ENCODE measurements at places on chromosomes 3 and 15.
A peak's percentile ranks its signal among the peaks of the same experiment; 100 is the strongest.

GRCh38 chr15:77002436-77002835 is 7.5 kb downstream of the PSTPIP1 start:
- no peak for DNase-seq

DNA sequence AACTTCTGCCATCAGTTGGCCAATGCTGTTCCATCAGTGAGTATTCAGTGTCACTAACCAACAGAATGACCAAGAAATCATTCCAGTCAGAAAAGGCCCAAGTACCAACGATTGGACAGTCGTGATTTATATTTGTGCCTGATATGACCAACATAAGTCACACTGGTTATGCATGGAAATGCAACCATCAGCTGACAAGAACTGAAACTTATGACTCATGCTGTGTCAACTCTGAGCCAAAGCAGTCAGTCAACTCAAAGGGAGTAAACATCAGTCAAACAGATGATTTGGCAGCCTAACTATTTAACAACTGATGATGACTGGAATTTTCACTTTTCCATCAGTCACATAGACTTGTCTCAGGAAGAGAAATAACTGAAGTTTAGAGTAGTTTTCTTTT is 142.4 kb downstream of the ANXA2 start:
- DNase-seq, result no peak

GRCh38 chr15:26841514-26841913 is 25.3 kb upstream of the GABRA5 start:
- no peak for DNase-seq

- DNase-seq, result no peak
These were observed 41.4 kb downstream of the NFKBIZ start for GRCh38 chr3:101890716-101891115.

GRCh38 chr3:18024715-18025114 is 282.3 kb upstream of the TBC1D5 start:
- no peak for DNase-seq

DNA sequence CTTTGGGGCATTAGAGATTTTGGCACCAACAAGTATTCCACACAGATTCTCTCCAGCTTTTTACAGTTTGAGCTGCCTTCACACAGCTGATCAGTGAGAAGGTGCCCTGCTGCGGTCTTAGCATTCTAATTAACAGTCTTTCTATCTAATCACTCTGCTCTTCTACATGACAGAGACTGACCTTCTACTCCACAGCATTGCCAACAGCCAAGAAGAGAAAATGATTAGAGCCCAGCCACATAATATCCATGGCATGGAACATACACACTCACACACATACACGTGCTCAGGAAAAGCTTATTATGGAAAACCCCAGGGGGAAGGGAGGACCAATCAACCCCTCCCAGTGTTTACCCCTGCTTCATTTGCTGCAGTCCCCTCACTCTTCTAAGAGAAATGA is 76.1 kb upstream of the PPP2R3A start:
- DNase-seq, result no peak

DNA sequence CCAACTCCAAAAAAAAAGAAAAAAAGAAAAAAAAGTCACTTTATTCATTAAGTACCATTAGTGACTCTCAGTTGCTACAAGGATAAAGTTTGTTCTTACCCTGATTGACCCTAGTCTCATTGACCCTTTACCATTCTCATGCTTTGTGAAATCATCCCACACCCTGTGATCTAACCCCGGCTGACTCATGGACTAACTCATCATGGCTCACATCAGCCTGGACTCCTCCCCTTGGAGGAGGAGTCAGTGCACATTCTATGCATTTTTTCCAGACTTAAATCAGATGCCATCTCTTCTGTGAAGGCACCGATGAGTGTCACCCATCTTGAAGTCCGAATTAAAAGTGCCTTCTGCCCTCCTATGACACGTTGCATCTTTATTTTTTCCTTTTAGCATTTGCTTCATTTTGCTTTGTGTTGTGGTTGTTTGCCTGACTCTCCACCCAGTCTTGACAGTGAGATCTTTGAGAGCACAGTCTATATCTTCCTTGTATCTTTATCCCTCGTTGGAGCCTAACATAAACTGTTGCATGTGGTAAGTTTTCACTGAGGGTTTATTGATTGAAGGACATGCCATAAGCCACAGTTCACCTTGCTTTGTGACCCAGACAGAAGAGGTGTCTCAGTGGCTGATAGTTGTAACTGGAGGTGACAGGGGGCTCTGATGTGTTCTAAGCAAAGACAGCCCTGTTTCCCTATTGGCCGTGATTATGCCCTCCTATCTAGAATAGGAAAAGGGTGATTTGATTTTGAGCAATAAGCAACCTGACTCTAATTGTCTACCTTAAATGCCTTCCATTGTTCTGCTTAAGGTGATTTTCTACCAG is 72.1 kb downstream of the IL1RAP start:
- no peak for DNase-seq

DNA sequence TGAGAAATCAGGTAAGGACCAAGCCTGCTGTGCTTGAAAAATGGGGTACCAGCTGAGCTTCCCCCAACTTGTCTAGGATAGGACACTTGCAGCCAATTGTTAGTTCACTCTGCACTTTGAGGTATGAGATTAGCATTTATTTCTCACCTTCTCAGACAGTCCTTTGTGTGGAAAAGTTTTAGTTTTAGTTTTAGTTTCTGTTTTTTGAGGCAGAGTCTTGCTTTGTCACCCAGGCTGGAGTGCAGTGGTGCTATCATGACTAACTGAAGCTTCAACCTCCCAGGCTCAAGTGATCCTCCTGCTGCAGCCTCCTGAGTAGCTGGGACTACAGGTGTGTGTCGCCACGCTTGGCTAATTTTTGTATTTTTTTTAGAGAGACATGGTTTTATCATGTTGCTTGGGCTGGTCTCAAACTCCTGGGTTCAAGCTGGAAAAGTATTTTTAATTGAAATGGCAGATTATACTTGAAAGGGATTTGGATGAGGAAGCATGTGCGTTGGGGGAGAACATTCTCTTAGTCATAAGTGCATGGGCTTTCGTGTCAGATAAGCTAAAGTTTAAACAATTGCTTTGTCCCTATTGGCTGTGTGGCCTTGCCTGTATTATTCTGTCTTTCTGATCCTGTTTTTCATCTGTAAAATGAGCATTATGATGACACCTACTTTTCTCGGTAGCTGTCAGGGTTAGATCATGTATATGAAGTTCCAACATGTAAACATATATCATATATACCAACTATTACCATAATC is 25.2 kb upstream of the CCK start:
- DNase-seq, result no peak

DNA sequence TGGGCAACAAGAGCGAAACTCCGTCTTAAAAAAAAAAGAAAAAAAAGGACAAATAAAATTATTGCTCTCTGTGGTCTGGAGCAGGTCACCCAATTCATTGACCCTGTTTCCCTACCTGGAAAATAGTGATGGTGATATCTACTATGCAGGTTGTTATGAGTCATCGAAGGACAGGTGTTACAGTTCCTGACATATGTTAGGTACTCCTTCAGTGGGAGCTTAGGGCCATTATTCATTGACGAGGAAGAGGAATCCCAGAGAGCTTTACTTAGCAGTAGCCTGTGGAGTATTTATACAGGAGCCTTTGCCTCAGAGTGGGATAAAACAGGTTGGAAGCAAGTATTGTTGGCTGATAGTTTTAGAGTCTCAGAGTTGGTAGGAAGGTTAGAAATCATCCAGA is 74.5 kb downstream of the SLC7A14 start:
- DNase-seq, result no peak

DNA sequence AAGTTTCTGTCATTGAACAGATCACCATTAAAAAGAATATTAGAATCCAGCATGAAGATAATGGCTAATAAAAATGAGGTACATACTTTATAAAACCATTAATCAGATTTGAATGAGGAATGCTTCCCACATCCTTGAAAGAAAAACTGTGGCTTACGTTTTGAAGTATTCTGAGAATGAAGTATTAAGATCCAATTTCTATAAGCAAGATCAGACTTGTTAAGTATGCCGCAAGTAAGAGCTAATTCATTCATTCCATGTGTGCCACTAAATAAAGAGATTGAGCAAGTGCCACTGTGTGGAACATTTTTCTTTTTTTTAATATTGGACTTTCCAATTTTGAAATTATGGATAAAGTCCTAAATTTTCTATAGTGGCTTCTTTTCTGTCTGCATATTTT is 30.6 kb downstream of the NMD3 start:
- no peak for DNase-seq

DNA sequence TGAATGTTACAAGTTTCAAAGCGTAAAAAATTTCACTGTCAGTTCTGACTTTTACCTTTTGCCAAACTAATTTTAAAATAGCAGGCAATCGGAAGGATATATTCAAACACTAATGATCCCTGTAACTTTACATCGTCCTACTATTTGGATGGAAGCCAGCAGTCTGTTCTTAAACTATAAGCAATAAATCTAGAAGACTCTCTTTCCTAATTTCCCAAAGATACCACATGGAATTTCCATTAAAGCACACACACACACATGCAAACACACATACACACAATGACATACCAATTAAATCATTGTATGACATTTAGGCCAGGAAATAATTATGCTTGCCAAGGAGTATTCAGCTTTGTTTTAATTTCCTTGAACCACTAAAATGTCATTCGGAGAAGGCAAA is 32.0 kb downstream of the IL17RD start:
- no peak for DNase-seq

DNA sequence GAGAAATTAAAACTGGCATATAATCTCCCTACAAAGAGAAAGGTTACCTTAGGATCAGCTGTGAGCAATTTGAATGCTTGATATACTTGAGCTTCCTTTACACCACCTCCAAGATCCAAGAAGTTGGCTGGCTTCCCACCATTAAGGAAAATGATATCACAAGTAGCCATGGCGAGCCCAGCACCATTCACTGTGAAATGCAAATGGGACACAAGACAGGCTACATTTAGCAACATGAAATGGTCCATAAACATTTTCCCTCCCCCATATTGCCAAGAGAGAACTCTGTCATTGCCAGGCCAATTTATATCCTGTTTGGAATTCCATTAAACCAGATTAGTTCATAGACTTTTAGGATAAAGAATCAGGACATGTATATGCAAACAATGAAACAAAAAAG is 158.7 kb downstream of the SUCLG2 start:
- DNase-seq, result no peak

- no peak for DNase-seq
These were observed 606.6 kb downstream of the RBMS3 start for GRCh38 chr3:29887451-29887850.

- peak; percentile 20 for DNase-seq
These were observed 609 bp downstream of the GOLGA8A start for GRCh38 chr15:34436956-34437442.

GRCh38 chr3:133295199-133295901 is 104.5 kb upstream of the BFSP2 start:
- no peak for DNase-seq

- no peak for DNase-seq
These were observed 15.2 kb downstream of the GABRA5 start for GRCh38 chr15:26882112-26882511.

- no peak for DNase-seq
These were observed 95.6 kb downstream of the FBLN2 start for GRCh38 chr3:13644341-13645117.
